Stimulated activated CD4-positive, alpha-beta T cell treated with anti-CD3 and anti-CD28 coated beads, Interleukin-12 subunit alpha, Interleukin-12 subunit beta, amount 100 ng/mL, for 4 hours (primary cell): ENCODE measurements at places on chromosomes 4 and X.

DNA sequence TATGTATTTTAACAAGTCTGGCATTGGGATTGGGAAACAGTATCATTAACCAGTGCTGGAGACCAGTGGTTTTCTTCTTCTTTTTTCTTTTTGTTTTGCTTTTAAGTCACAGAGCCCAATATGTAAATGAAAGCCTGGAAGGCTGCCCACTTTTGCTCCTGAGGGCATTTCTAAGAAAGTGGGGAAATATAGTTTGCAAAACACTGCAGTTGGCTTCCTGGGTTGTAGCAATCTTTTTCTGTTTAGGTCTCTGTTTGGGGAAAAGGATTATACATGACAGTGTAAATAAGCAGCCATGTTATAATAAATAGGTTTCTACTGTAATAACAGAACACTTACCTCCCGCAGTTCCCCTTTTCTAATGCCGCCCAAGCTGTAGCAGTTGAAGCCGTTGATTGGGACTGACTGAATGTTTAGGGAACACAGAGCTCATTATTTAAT lies 105.5 kb downstream of the TMEM164 start:
- no peak for DNase-seq

DNA sequence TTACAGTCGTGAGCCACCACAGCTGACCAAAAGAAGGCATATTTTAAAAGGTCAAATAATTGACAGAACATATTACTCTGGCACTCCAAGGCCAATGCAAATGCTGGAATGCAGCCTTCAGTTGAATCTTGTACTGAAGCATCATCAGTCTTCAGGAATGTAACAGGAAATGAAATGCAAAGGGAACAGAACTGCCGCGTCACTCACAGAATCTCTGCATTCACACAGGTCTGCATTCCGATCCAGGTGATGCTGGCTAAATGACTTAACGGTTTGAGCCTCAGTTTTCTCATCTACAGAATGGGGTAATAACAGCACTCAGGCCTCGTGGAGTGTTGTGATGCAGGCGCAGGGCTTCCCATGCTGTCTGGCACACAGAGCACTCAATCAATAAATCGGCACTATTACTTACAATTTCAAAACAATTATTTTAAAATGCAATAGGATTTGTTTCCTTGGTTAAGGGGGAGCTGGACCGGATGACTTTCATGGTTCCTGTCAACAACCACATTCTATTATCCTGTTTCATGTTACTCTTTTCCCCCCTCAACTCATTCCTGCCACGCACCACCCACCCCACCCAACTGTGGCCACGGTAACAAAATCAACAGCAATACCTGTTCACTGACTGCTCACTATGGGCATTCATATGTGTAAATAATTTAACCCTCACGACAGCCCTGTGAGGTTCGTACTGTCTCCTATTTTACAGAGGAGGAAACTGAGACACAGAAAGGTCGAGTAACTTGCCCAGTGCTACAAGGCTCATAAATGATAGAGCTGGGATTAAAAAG lies 32.4 kb downstream of the IGFBP7 start:
- no peak for DNase-seq

DNA sequence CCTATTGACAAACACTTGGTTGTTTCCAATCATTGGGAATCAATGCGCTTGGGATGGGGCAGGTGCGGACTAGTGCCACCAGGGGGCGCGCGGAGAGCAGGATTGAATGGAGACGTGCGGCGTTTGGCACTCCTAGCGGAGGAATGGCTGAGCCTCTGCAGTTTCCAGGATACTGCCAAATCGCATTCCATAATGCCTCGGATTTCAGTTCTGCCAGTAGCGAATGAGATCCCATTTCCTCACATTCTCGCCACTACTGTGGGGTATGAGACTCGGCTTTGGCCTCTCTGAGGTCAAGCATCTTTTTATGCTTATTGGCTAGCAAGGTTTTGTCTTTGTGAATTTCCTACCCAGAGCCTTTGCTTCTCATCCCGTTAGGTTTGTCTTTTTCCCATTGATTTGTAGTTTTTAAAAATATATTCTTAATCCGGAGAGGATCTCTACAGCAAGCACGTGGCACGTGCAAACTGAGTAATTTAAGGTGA lies 28.7 kb downstream of the CLDN34 start:
- DNase-seq: peak; percentile 71

GRCh38 chrX:1124531-1124930 lies 87.9 kb downstream of the CRLF2 start:
- no peak for DNase-seq

- no peak for DNase-seq
Measured at GRCh38 chr4:149897783-149898182, 82.1 kb upstream of the IQCM start.

DNA sequence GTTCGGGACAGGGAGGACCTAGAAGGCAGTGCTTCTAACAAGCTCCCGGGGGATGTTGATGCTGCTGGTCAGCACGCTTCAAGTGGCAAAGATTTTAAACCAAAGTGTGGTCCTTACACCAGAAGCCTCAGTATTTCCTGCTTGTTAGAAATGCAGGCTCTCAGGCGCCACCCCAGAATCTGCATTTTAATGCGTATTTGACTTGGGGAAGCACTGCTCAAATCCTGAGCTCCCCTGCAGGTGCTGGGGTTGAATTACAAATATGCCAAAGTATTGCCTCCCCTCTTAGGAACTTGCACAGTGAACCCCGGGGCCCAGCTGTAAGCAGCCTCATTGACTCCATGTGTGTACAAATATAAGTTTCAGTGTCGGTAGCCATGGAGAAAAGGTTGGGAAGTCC lies 70.8 kb upstream of the RAI2 start:
- DNase-seq: no peak

GRCh38 chr4:100290585-100290984 lies 100.3 kb upstream of the DDIT4L start:
- DNase-seq: no peak

DNA sequence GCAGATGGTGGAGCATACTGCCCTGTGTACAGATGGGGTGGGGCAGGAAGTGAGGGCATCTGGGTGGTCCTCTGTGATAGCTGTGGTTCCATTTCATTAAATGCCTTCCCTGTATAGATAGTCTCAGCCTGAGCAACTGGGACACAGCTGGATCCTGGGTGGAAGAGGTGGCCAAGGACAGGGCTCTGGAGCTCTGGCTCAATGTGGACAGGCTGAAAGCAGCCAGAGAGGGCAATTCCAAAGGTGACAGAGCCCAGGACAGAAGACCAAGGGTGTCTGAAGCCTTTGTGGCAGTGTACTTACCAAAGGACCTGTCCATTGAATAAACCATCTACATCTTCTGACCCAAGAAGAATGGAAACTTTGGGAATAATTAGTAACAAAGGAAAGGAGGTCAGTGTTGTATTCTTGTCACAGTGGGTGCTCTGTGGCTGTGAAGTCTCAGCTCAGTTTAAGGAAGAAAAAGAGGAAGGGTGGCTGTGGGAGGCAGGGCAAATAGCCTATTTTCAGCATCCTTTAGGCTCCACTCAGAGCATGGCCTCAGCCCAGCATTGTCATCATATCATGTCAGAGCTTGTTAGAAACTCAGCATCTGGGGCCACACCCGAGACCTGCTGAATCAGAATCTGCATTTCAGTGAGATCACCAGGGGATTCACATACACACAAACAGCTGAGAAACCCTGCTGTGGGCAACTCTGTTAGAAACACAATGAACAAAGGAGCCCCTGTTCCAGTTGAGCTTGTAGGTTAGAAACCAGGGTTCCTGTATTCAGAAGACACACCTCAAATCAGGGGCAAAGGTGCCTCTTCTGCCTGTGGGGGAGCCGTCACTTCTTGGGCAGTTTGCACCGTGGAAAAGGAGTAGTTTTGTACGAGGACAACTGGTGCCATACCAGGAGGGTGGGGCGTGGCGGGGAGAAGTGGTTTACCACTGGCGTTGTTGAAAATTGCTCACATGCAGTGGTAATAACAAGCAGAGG lies 168.6 kb downstream of the PTTG2 start:
- peak; percentile 57 for DNase-seq

DNA sequence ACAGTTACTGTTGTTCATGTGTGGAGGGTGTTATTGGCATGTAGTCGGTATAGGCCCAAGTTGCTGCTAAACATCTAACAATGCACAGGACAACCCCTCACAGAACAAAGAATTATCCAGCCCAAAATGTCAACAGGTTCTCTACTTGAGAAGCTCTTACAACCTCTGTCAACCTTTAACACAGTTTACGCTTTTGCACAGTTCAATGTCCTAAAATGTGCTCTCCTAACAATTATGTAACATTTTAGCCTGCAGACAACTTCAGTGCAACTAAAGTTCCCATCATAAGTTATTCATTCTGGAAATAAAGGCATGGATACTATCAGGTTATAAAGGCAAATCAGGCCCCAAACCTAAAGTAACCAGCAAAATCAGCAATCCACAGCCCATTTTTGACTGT lies 66.2 kb downstream of the ASB9 start:
- DNase-seq: no peak

DNA sequence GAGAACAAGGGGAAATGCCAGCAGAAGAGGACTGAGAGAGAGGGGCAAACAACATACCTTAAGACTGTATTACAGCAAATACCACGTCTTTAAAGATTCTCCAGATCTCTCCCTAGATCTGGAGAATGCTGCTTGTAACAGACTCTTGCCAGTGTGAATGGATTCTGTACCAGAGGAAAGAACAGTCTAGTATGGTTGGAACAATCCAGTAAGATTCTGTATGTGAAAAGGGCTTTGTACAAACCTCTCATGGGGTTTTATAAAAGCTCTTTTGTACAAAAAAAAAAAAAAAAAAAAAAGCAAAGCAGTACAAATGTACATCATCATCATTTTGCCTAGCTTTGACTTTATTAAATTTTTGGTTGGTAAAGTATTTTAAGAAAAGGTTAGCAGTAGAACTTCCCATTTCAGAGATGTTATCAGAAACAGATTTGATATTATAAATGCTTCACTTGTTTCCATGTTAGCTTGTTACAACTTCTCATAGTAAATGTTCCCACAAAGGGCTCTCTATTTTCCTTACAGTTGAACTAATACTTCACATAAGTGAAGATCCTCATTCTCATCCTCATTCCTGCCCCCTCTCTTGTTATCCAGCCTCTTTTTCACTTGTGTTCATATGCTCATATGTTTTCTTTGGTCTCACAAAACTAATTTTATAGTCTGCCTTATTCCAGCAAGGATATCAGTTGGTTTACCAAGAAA lies 144.2 kb downstream of the EDA start:
- no peak for DNase-seq

- DNase-seq: peak; percentile 1
Measured at GRCh38 chrX:18424482-18425198, 768 bp upstream of the CDKL5 start.

DNA sequence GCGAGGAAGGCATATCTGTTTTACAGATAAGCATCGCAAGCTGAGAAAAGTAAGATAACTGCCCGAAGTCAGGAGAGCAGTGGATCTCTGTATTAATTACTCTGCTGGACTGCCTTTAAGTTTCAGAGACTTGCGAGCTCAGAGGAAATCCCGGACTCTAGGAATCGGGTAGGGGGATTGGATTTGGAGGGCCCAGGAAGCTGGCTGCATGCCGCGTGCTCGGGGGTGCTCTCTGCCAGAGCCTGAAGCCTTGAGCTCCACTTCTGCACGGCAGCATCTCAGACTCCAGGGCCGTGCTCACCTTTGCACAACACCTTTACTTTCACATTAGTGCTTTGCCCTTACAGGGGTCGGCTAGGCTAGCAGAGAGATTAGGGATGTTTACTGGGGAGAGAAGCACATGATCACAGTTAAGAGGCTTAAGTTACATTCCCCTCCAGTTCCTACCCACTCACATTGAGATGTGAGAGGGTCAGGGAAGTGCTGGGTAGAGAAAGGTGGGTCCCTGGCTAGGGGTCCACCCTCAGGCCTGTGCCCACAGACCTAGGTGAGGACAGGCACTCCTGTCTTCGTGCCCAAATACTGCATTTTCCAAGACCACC lies 57.0 kb downstream of the TRIML1 start:
- DNase-seq: no peak

DNA sequence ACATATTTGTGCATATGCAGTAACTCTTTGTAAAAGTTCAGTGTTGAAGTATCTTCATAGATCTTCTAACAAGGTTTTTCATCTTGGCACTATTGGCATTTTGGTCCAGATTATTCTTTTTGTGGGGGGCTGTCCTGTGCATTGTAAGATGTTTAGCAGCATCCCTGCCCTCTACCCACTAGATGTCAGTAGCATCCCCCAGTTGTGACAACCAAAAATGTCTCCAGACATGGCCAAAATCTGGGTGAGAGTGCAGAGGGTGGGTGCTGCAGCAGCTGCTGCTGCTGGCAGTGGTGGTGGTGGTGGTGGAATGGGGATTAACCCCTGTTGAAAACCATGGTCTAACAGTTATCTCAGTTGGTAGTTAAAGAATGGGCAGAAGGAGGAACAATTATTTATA lies 370.0 kb downstream of the GPAT3 start:
- no peak for DNase-seq

DNA sequence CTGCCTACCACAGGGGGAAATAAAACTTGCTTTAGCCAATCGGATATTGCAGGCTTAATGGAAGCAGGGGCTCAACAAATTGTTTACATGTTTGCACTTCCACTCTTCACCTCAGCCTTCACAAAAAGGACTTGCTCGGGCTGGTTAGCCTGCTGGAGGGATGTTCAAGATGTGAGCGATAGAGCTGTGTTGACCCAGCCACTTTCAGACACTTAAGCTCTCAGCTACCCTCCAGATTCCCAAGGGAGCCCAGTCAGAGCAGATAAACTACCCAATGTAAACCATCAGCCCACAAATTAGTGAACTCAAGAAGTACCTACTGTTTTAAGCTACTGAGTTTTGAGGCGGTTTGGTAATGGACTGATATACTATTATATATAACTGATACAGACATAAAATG lies 508.4 kb upstream of the FTHL17 start:
- DNase-seq: no peak

DNA sequence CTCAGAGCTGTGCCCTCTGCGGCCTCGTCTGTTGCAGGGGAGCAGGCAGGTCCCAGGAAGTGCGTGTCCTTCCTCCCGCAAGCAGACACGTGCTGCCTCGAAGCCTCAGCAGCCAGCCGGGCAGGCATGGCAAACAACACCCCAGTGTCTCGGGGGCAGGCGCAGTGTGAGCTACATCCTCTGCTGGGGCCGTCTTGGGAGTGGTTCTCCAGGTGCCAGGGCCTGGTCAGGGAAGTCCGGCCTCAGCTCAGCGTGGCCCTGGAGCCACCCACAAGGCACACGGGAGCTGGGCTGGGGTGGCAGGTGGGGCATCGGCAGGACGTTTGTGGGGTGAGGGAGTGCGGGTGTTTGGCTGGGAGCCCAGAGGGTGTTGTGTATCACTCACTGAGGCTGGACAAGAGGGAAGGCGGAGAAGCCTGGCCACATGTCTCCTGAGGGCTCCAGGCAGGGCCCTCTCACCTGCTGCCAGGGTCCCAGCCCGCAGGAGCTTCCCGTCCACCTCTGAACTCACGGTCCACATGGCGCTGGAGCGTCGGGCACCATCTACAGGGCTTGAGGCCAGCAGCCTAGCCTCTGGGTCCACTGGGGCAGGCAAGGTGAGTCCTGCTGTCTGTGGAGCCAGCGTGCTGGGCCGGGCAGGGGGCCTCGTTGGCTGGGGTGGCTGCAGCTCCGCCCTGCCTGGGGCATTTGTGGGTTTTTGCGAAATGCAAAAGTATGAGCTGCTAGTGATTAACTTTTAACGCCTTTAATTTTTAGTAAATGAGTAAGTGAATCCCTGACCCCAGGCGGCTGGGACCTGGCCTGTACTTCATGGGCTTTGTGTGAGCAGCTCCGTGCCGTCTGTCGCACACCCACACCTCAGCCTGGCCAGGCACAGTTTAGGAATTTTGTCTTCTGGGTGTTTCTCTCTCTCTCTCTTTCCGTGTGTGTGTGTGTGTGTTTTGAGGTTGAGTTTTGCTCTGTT lies 17.3 kb upstream of the UVSSA start:
- DNase-seq: no peak

- peak; percentile 65 for DNase-seq
Measured at GRCh38 chr4:10106421-10107039, 10.1 kb downstream of the WDR1 start.
